ENCODE measurements at places on chromosomes 3 and 15.
A peak's percentile ranks its signal among the peaks of the same experiment; 100 is the strongest.

DNA sequence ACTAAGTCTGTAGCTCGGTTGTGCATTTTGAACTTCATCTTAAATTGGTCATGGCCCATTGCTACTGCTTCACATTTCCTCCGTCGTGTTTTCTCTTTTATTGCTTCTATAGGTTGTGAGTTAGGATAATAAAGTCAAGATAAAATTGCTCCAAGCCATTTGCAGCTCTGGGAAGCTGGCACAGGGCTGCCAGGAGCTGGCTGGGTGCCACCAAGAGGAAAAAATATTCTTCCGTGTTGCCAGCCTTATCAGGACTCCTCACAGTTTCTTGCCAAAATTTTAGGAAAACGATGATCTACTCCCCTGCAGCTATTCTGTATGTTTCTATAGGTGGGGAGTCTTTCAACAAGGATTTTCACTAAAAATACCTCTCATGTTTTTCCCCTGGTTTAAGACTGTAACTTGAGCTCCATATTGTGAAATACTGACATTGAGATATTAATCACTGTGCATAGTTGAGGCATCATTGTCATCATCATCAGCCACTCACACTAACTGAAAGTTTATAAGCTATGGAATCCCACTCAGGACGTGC, 55.4 kb upstream of the PIAS1 start:
- DNase-seq = peak; percentile 37

- DNase-seq = no peak
These were observed 18.5 kb downstream of the CPNE4 start for GRCh38 chr3:132016061-132017041.

DNA sequence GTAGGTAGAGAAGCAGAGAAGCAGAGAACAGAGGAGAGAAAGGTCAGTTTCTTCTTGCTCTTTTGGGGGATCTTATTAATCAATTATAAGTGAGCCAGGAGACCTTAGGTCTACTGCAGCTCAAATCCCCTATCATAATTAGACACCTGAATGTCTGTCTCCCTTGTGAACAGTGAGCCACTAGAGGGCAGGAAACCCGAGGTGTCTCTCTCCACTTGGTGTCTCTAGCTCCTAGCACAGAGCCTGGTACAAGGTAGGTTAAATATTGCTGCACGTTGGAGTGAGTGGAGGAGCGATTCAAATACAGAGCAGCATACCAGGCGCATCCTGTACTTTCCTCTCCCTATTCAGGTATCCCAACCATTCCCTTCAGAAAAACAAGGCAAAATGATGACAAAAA, 2.0 kb upstream of the ST8SIA2 start:
- DNase-seq = peak; percentile 45

- DNase-seq = no peak
These were observed 459.9 kb downstream of the MAGI1 start for GRCh38 chr3:65578861-65579260.

DNA sequence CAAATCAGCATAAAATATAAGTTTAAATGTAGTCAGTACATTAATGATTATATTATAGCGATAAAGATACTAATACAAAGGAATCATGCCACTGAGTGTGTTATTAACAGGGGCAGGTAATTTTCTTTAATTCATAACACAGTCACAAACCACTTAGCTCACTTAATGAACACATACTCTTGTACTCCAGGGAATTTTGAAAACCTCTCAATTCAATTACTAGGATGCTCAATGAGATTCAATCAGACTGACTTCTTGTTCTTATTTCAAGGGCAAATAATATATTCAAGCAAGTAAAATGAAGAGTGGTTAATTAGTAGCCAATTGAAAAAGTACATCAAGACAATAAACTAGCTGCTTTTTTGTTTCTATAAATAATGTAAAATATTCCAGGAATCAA, 5.8 kb upstream of the SUCNR1 start:
- no peak for DNase-seq

- DNase-seq = peak; percentile 20
These were observed 69.1 kb upstream of the XCR1 start for GRCh38 chr3:46096336-46096735.

- DNase-seq = no peak
These were observed 213.8 kb downstream of the ARRDC4 start for GRCh38 chr15:98174286-98174685.

DNA sequence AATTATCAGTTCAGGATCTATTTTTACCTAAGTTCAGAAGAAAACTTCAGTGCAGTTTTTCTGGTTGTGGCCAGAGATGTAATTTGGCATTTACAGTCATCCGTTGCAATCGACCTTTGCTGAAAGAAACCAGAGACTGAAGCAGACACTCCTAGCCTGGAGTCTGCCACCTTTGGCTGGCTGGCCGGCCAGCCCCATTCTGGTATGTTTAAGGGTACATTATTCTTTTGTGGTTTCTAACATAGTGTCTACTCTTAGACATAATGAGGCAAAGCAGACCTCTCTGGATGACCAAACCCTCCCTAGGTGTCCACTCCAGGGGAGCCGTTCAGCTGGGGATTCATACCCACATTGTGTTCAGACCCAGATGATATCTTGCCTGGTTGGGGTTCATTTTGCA, 275.9 kb upstream of the TPM1 start:
- DNase-seq = no peak

- no peak for DNase-seq
These were observed 43.5 kb downstream of the ATP13A5 start for GRCh38 chr3:193335031-193335430.

Data from fibroblast of lung (primary cell).